Peyer's patch (tissue), 4 donors: ENCODE measurements at places on chromosomes 7 and 10.

GRCh38 chr10:24306507-24306875 is 97.6 kb downstream of the KIAA1217 start:
- no peaks in the 10 kb centered on the region for H3K36me3 ChIP-seq
- no peak overlapping the region for H3K27ac ChIP-seq
- no peak overlapping the region for H3K4me3 ChIP-seq

GRCh38 chr10:13382703-13383398 is 34.8 kb upstream of the SEPHS1 start:
- H3K36me3 ChIP-seq: no peaks in the 10 kb centered on the region
- H3K4me1 ChIP-seq: peaks cover 5% of the 10 kb centered on the region
- DNase-seq: peak; percentile 63
- H3K27me3 ChIP-seq: no peaks in the 10 kb centered on the region

- H3K36me3 ChIP-seq: no peaks in the 10 kb centered on the region
- no peak overlapping the region for H3K4me3 ChIP-seq
- no peak overlapping the region for H3K27ac ChIP-seq
- H3K27me3 ChIP-seq: no peaks in the 10 kb centered on the region
Observed at GRCh38 chr7:18295781-18296423, 199.6 kb upstream of the HDAC9 start.

- no peak for DNase-seq
- no peaks in the 10 kb centered on the region for H3K27me3 ChIP-seq
- H3K4me1 ChIP-seq: no peaks in the 10 kb centered on the region
- no peak overlapping the region for H3K27ac ChIP-seq
- H3K36me3 ChIP-seq: no peaks in the 10 kb centered on the region
Observed at GRCh38 chr10:50963063-50963462, 77.6 kb upstream of the A1CF start.

DNA sequence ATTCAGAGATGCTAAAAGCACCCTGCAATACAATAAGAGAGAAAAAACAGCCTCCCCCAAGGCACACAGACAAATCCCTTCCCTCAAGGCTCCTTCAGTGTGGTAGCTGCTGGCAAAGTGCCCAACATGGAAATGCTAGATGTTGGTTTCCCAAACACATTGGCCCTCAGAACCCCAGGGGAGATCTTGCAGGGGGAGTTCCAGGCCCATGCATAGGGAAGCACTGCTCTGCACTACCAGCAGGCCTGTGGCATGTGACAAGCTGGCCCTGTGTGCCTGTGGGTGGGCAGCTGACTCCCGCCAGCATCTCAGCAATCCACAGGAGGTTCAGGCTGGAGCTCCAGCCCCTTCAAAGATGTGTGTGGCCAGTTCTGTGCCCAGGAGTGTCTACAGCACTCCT is 16.8 kb upstream of the CSGALNACT2 start:
- no peaks in the 10 kb centered on the region for H3K36me3 ChIP-seq
- no peak overlapping the region for H3K4me3 ChIP-seq
- H3K27ac ChIP-seq: no peak overlapping the region
- no peak for DNase-seq
- no peaks in the 10 kb centered on the region for H3K27me3 ChIP-seq

DNA sequence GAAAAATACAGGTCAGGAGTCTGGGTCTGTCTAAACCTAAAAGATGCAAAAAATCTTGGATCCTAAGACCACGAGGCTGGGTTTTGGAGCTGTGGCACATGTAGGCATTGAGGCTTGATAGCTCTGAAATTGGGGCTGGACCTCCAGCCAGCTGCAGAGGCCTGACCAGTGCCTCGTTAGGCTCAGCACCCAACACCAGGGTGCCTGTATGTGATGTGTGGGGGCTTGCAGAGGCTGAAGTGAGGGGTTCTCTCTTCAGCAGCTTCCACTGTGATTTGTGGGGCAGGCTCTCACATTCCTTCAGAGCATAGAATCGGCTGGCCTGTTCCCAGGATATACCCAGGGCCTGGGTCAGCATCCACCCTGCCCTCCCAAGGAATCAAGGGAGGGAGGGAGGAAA is 247.8 kb downstream of the BUB3 start:
- no peaks in the 10 kb centered on the region for H3K36me3 ChIP-seq
- no peak overlapping the region for H3K27ac ChIP-seq
- H3K27me3 ChIP-seq: no peaks in the 10 kb centered on the region
- no peak for DNase-seq
- no peak overlapping the region for H3K4me3 ChIP-seq

GRCh38 chr7:148872188-148872587 is 11.9 kb downstream of the EZH2 start:
- H3K36me3 ChIP-seq: no peaks in the 10 kb centered on the region
- no peak overlapping the region for H3K4me3 ChIP-seq
- no peak overlapping the region for H3K27ac ChIP-seq
- no peaks in the 10 kb centered on the region for H3K4me1 ChIP-seq

- H3K4me3 ChIP-seq: no peak overlapping the region
- H3K27ac ChIP-seq: no peak overlapping the region
Observed at GRCh38 chr7:35780070-35780469, 20.8 kb upstream of the SEPTIN7 start.

GRCh38 chr7:30886608-30887011 is 25.0 kb upstream of the AQP1 start:
- H3K4me1 ChIP-seq: no peaks in the 10 kb centered on the region
- no peaks in the 10 kb centered on the region for H3K36me3 ChIP-seq
- DNase-seq: no peak
- H3K4me3 ChIP-seq: no peak overlapping the region

DNA sequence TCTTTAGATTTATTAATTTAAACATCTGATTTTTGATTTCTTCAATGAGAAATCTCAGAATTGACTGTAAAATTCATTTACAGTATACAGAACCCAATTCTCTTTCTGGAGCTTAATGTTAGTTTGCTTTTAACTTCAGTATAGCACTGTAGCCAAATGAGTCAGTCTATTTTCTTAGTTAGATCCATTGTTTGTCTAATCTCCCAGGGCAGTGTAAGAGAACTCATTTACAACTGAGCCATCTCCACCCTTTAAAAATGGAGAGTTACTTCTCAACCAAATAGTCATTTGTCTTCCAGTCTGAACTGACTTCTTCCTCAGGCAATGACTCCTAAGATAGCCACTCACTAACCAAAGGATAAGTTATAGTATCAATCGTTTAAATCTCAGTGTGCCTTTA is 3.0 kb upstream of the WNT2 start:
- no peak overlapping the region for H3K4me3 ChIP-seq
- peaks cover 13% of the 10 kb centered on the region for H3K27me3 ChIP-seq
- H3K4me1 ChIP-seq: no peaks in the 10 kb centered on the region
- no peak for DNase-seq
- H3K27ac ChIP-seq: no peak overlapping the region

GRCh38 chr7:158030071-158030470 is 557.6 kb downstream of the PTPRN2 start:
- no peaks in the 10 kb centered on the region for H3K36me3 ChIP-seq
- H3K27me3 ChIP-seq: no peaks in the 10 kb centered on the region
- DNase-seq: peak; percentile 23
- H3K4me1 ChIP-seq: no peaks in the 10 kb centered on the region
- no peak overlapping the region for H3K4me3 ChIP-seq

DNA sequence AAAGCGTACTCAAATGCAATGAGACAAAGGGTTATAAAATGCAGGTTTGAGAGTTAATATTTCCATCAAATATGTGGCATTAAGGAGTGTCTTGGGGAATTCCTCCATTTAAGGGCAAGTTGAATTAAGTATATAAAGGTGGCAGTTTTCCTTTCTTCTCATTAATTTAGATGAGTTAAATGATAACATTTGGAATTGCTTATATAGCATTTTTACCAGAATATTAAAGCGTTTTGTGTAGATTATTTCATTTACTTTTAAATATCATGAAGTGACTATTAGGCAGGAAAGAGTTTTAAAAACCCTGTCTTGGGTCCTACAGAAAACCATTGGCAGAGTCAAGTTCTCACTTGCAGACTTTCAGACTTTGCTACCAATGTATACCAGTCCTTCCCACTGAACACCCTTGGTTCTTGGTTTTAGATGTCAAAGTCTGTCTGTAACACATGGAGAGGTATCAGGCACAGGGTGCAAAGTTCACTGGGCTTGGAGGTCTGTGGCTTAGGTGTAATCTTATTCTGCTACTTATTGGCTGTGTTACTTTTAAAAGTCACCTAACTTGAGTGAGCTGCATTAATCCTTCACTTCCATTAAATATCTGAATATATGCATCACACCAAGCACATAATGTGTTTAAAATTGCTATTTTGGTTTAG is 51.0 kb downstream of the ASB4 start:
- peak; percentile 81 for DNase-seq
- H3K4me1 ChIP-seq: no peaks in the 10 kb centered on the region
- no peak overlapping the region for H3K4me3 ChIP-seq
- H3K27ac ChIP-seq: peak overlapping the region; percentile 2
- no peaks in the 10 kb centered on the region for H3K27me3 ChIP-seq
- no peaks in the 10 kb centered on the region for H3K36me3 ChIP-seq

DNA sequence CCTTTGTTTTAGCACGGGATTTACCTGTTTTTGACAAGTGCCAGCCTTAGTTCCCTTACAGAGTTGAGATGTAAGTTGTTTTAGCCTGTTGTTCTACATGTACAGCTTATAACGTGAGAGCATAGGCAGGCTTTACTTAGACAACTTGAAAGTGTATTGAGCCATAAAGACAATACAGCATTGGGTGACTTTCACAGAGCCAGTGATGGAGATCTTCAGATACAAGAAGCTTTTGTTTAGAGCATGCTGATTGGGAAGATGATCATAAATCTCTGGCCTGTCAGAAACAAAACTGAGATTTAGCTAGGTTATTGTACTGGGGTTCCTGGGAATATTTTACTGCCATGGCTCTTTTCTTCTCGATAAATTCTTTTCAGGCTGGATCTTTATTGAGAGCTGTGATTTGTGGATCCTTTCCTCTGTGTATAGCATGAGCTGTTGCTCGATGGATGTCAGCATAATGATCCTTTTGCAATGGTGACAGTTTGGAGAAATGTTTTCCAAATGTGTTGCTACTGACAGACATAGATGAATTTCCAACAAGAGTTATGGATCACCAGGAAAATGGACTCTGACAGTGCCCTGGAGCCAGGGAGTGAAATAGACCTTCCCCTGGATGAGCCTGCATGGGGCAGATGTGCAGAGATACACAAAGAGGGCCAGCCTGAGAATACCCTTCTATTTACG is 30.2 kb downstream of the LHFPL3 start:
- no peaks in the 10 kb centered on the region for H3K27me3 ChIP-seq
- H3K4me1 ChIP-seq: no peaks in the 10 kb centered on the region
- H3K36me3 ChIP-seq: no peaks in the 10 kb centered on the region

DNA sequence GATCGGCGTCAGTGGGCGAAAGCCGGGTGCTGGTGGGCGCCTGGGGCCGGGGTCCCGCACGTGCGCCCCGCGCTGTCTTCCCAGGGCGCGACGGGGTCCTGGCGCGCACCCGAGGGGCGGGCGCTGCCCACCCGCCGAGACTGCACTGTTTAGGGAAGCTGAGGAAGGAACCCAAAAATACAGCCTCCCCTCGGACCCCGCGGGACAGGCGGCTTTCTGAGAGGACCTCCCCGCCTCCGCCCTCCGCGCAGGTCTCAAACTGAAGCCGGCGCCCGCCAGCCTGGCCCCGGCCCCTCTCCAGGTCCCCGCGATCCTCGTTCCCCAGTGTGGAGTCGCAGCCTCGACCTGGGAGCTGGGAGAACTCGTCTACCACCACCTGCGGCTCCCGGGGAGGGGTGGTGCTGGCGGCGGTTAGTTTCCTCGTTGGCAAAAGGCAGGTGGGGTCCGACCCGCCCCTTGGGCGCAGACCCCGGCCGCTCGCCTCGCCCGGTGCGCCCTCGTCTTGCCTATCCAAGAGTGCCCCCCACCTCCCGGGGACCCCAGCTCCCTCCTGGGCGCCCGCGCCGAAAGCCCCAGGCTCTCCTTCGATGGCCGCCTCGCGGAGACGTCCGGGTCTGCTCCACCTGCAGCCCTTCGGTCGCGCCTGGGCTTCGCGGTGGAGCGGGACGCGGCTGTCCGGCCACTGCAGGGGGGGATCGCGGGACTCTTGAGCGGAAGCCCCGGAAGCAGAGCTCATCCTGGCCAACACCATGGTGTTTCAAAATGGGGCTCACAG is 1.1 kb downstream of the EGFR start:
- no peaks in the 10 kb centered on the region for H3K27me3 ChIP-seq
- DNase-seq: no peak
- peak overlapping the region; percentile 70 for H3K27ac ChIP-seq

GRCh38 chr10:5545778-5546710 is 21.3 kb downstream of the CALML3 start:
- peak overlapping the region; percentile 86 for H3K27ac ChIP-seq
- H3K36me3 ChIP-seq: no peaks in the 10 kb centered on the region
- DNase-seq: peak; percentile 69
- no peak overlapping the region for H3K4me3 ChIP-seq
- H3K4me1 ChIP-seq: peaks cover 9% of the 10 kb centered on the region

DNA sequence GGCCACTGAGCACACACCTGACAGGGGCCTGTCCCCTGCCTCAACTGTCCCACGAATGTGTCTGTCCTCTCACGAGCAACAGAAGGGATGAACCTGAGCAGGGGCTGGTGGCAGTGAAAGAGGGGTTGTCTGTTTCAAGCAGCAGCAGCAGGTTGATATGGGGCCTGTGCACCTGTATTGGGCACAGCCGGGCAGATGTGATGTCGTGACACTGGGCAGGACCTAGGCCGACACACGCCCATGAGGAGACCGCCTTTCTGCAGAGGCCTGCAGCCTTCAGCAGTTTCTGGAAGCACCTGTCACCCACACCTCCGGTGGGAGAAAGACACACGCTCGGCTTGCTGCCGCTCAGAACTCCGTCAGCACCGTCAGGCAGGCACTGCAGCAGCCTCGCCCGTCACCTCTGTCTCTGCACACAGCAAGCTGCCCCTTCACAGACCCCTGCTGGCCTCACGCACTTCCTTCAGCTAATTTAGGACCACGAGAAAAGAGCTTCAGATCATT is 48.5 kb downstream of the AMZ1 start:
- H3K4me1 ChIP-seq: peaks cover 14% of the 10 kb centered on the region
- peak; percentile 42 for DNase-seq
- no peaks in the 10 kb centered on the region for H3K27me3 ChIP-seq
- H3K4me3 ChIP-seq: no peak overlapping the region

DNA sequence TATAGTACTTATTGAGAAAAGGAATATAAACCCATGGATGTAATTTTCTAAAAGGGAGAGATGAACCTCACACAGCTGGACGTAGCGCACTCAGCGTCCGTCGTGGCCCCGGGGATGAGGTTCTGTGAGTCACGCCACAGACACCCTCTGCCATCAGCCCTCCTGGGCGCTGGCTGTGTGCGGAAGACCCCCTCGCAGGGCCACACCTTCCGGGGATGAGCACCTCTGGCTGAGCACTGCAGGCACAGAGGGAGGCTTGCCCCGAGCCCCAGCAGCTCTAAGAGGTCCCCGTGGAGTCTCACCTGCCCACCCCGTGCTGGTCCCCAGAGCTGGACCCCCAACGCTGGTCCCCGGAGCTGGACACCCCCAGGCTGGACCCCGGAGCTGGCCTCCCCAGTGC is 215.8 kb downstream of the PTPRN2 start:
- H3K36me3 ChIP-seq: no peaks in the 10 kb centered on the region
- H3K27ac ChIP-seq: no peak overlapping the region
- H3K27me3 ChIP-seq: no peaks in the 10 kb centered on the region
- no peak overlapping the region for H3K4me3 ChIP-seq

- H3K4me3 ChIP-seq: no peak overlapping the region
- H3K36me3 ChIP-seq: no peaks in the 10 kb centered on the region
- DNase-seq: no peak
- no peaks in the 10 kb centered on the region for H3K27me3 ChIP-seq
Observed at GRCh38 chr10:16566202-16566805, 44.6 kb upstream of the C1QL3 start.
